AG09319 (cell line): ENCODE measurements at places on chromosomes 1 and 21.

GRCh38 chr1:76379506-76379905, 305.0 kb downstream of the ST6GALNAC3 start:
- DNase-seq: no peak

DNA sequence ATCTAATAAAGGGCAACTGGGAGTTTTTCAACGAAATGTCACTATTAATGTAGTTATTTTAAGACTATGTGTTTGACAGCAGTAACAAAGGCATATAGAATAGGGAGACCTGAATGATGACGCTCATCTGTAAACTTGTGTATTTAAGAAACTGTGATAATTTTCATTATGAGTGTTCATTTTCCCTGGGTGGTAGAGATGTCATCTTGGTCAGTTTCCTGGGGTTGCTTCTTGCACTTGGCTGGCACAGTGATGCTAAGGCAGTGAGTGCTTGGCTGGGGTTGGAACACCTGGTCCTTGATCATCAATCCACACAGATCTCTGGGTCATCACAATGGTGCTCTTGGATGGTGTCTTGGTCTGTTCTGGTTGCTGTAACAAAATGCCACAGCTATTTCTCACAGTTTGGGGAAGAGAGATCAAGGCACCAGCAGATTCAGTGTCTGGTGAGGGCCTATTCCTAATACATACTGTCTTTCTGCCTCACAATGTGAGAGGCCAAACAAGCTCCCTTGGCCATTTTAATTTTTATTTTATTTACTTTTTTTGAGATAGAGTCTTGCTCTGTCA, 7.9 kb upstream of the SMYD2 start:
- DNase-seq: no peak

GRCh38 chr1:42806171-42806570, 10.8 kb upstream of the ERMAP start:
- no peak for DNase-seq

- no peak for DNase-seq
Observed at GRCh38 chr1:239467730-239468129, 81.4 kb downstream of the CHRM3 start.

- no peak for DNase-seq
Observed at GRCh38 chr1:9128520-9129265, at the start of gene GPR157. Gene GPR157 (minus strand): TSS chr1:9129102. CDS start chr1:9129027, 75 bp downstream.

DNA sequence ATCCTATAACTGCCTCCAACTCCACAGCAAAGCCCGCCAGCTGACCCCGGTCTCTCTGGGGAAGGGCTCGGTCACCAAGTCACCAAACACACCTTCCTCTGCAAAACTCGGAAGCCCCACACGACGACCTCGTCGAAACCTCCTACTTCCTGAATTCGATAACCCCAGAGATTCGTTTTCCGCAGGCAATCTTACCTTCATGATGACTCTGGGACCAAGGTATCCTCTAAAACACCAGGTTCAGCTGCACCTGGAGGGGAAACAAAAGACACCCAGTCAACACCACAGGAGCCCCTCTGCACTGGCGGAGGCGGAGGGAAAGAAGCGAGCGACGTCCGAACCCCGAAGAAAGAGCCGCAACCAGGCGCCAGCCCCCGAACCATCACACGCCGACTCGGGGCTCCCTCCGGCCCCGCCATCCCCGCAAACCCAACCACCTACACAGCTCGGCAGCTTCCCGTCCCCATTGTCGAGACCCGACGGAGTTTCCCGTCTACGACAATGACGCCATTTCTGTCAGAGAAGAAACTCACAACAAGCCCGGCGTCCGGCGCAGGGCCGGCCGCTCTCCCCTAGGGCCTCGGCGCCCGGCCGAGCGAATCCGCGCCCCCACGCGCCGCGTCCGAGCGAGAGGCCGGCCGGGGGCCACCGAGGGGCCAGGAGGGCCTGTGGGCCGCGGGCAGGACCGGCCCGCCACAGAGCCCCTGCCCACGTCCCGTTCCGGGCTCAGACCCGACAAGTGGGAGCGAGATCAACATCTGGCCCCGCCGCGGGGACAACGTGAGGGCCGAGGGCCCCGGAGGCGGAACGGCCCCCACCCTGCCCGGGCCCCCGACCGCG, 1.0 kb downstream of the ARID4B start:
- DNase-seq: no peak

- DNase-seq: no peak
Observed at GRCh38 chr1:95021119-95021518, 51.6 kb downstream of the ALG14 start.

DNA sequence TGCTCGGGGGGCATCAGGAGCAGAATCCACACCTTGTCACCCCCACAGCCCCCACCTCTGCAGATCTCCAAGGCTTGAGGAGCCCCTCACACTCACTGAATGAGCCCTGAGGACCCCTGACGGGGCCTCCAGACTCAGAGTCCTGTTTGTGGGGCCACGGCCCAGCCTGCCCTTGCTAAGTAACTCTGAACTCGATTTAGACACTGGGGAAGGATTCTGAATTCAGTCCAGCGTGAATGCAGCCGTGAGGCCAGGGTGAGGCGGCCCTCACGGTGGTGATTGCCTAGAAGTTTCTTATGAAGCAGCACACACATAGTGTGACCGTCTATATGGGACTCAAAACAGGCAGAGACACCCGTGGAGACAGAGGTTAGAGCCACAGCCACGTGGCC, 58.9 kb upstream of the ADARB1 start:
- no peak for DNase-seq

DNA sequence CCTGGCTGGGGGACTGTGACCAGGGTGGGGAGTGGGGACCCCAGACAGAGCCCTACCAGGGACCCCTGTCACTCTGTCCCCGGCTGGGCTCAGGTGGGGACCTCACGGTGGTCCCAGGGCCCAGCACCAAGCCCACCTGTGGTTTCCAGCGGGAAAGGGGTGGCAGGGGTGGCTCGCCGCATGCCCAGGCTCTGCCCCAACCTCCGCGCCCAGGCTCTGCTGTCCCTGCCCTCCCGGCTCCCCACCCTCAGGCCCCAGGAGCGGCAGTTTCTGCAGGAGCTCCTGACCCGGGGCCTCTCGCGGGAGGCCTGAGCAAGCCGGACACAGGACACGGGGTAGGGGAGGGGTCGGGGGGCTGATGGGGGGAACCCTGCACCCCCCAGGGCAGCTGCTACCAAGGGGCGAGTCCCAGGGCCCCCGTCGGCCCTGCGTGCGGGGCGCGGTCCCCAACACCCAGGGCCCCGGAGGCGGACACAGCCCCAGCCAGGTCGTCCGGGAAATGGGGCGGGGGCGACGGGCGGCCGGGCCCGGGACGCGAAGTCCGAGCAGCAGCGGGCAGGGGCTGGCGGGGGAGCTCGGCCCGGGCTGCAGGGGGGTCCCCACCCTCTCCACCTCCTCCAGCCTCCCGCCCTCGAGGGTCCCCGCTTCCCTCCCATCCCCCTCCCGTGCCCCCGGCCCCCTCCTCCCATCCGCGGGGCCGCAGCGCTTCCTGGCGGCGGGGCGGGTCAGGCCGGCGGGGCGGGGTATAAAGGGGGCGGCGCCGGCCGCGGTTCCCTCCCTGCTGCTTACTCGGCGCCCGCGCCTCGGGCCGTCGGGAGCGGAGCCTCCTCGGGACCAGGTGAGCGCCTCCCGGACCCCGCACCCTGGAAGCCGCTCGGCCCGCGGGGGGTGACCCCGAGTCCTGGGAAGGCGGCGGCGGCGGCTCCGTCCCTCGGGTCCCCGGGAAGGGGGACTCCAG, at the start of gene COL6A2:
Gene COL6A2 (plus strand): TSS at position 777 of the 958 bp plus-strand sequence.
- DNase-seq: no peak

- DNase-seq: no peak
Observed at GRCh38 chr1:1918901-1919303, at the start of gene TMEM52. Gene TMEM52 (minus strand): TSS chr1:1919279. CDS start chr1:1919265, 14 bp downstream.

GRCh38 chr1:63913533-63913932, 139.7 kb downstream of the ROR1 start:
- DNase-seq: no peak
